ENCODE measurements at places on chromosomes 1 and 21. TPM values are rescaled to one million over a fixed set of nuclear protein-coding genes. Genes with fewer than 3 reads are reported as not detected.

- DNase-seq, result no peak
These were observed 20.4 kb downstream of the KCNH1 start for GRCh38 chr1:211113566-211113965.

URB2 gene
- polyA plus RNA-seq, result 8.6 TPM

CZIB gene
- polyA plus RNA-seq, result 80.4 TPM

MIXL1 gene
- 0.23 TPM for polyA plus RNA-seq

GRCh38 chr1:61605607-61606321 lies 119.2 kb downstream of the TM2D1 start:
- no peak for DNase-seq

LEFTY2 gene
- 0.99 TPM for polyA plus RNA-seq

LPGAT1 gene
- 26.0 TPM for polyA plus RNA-seq

ASTN1 gene
- polyA plus RNA-seq, result 2.0 TPM

DNA sequence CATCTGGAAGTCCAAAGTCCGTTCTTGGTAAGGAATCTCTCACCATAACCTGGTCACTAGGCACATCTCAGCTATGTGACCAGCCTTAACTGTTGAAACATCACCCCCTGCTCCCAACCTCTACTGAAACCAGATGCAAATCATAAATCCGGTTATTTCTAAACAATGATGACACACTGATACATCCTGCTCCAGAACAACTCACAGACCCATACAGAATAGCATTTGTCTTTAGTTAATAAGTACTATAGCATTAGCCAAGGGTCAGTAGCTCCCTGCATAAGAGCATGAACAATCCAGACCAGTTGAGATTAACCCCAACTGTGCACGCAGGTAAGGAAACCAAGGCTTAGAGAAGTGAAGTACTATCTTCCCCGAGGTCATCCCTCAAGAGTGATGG lies 38.0 kb upstream of the KCTD3 start:
- DNase-seq, result no peak

CCDC185 gene
- 0.06 TPM for polyA plus RNA-seq

TTLL10 gene
- polyA plus RNA-seq, result 0.58 TPM

- DNase-seq, result no peak
These were observed 22.7 kb downstream of the COL6A1 start for GRCh38 chr21:46004168-46004861.

- DNase-seq, result no peak
These were observed 45.1 kb downstream of the TRPM2 start for GRCh38 chr21:44398499-44398898.

GRCh38 chr1:31482482-31483011 lies 69.5 kb downstream of the SERINC2 start:
- DNase-seq, result no peak

- DNase-seq, result no peak
These were observed 951 bp upstream of the LINGO4 start for GRCh38 chr1:151806170-151806569.

- peak; percentile 10 for DNase-seq
These were observed 237.9 kb upstream of the PBX1 start for GRCh38 chr1:164320790-164321731.

DNA sequence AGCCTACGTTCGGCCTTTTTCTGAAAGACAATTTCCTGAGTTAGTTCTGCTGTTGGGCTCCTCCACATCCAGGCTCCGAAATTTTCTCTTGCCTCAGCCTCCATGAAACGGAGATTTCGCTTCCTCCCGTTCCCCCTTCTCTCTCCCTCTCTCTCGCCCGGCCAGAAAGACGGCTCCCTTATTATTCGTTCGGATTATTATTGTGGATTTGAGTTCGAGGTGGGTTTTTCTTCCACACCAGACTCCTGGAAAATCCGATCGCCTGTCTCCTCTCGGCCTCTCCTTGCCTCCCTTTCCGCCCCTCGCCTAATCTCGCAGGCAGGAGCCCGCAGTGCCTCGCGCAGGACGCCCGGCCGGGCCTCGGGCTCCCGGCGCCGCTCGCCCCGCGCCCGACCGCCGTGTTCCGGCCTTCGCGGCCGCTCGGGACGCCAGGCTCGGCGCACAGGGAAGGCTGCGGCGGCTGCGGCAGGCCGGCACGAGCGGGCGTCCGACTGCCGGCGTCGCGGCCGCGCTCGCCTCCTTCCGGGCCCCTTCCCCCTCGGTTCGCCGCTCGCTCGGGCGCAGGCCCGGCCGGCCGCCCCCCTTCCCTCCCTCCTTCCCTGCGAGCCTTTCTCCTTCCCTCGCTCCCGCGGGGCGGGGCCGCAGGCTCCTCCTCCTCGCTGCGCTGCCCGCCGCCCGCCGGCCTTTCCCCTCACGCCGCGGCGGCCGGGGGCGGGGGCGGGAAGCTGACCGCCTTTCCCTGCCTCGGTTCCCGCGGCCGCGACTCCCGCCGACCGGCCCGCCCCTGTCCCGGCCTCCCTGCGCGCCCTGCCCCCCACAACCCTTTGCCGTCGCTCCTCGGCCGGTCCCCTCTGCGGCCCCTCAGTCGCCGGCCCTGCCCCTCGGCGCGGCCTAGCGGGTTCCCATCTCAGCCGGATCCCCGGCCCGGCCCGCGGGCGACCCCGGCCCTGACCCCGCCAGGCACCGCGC lies at the start of gene ARHGEF11:
TSS of gene ARHGEF11 (minus strand) at position 493 of the 969 bp plus-strand sequence. CDS start 1,412 bp downstream, outside the sequence.
- peak; percentile 84 for DNase-seq

DNA sequence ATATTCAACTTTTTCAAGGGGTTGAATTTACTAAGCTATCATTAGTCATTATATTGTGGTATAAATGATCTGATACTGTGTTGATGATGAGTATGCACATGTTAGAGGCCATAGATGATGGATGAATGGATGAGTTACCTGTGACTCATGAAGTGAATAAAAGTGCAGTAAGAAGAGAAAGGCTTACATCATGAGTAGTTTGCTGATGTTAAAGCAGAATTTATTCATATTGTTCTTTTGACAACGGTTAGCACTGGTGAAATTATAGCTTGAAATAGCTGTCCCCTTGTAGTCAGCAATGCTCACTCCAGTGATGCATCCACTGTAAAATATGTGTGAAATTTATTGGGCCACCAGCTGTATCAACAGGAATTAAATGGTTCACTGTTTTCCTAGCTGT lies 541.0 kb upstream of the ZRANB2 start:
- DNase-seq, result no peak

SLC16A4 gene
- polyA plus RNA-seq, result 108 TPM

DNA sequence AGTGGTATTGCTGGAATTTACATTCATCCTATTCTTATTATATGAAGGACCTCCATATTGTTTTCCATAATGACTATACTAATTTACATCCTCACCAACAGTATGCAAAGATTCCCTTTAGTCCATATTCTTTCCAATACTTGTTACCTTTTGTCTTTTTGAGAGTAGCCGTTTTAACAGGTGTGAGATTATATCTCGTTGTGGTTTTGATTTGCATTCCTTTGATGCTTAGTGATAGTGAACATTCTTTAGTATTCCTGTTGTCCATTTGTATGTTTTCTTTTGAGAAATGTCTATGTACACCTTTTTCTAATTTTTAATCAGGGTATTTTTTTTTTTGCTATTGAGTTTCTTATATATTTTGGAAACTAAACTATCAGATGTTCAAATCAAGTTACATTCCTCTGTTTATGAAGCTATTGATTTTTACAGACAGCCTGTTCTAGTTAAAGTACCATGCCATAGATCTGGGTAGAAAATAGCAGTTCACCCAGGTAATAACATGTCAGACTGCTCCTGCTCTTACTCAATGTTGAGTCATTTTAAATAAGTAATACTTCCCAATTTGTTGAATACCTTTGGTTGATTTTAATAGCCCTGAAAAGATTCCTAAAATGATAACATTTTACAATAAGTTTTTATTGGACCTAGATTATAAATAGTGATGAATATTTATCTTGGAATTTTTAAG lies 1108.7 kb downstream of the NCAM2 start:
- DNase-seq, result no peak

GJA5 gene
- 28.2 TPM for polyA plus RNA-seq

PCP4 gene
- 13.2 TPM for polyA plus RNA-seq

- DNase-seq, result no peak
These were observed 353.8 kb upstream of the PTBP2 start for GRCh38 chr1:96367791-96368190.

EXTL1 gene
- polyA plus RNA-seq, result 1.1 TPM

- DNase-seq, result no peak
These were observed 1.5 kb downstream of the FABP3 start for GRCh38 chr1:31371121-31371959.

GRCh38 chr1:15017120-15017519 lies 136.4 kb upstream of the TMEM51 start:
- DNase-seq, result no peak

DNA sequence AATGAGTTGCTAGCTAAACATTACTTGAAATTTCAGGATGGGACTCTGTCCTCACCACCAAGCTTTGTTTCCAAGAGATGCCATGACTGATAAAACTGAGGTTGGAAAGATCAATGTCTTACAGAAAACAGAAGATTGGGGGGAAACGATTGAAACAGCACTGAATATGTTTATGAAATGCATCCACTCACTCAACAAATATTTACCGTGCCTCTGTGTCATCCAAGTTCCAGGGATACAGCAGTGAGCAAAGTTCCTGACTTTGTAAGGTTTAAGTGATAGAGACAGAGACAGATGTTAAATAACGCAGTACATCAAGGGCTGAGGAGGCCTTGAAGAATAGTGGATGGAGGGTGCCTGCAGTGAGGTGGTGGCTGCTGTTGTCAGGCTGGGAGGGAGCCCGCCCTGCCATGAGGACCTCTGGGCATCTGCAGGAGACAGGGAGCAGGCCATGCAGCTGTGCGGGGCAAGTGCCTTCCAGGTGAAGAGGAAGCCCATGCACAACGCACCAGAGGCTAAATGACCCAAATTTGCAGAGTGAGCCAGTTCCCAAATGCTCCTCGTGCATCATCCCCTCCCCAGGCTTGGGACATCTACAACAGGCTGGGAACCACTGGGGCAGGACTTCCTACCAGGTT lies 108.0 kb downstream of the HLCS start:
- no peak for DNase-seq

DNA sequence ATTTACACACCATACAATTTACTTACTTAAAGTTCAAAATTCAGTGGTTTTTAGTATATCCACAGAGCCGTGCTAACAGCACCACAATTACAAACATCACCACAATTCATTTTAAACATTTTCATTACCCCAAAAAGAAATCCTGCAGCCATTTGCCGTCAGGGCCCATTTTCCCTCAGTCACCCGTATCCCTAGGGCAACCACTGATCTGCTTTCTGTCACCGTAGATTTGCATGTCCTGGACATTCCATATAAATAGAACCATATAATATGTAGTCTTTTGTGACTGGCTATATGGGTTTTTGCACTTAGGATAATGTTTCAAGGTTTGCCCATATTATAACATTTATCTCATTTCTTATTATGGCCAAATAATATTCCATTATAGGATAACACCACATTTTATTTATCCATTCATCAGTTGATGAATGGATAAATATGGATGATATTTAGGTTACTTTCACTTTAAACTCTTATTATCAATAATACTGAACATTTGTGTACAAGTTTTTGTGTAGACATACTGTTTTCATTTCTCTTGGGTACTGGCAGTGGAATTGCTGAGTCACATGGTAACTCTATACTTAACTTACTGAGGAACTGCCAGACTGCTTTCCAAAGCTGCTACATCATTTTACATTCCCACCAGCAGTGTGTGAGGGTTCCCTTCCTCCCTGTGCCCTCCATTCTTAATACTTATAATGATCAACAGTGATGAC lies 68.9 kb downstream of the ST3GAL3 start:
- no peak for DNase-seq

SLC22A15 gene
- 6.4 TPM for polyA plus RNA-seq

PDIK1L gene
- polyA plus RNA-seq, result 20.5 TPM

LRRC8B gene
- polyA plus RNA-seq, result 10.6 TPM

WNT2B gene
- 1.9 TPM for polyA plus RNA-seq

UQCRHL gene
- 1.1 TPM for polyA plus RNA-seq

GRCh38 chr1:156608036-156608674 lies 6.9 kb upstream of the GPATCH4 start:
- DNase-seq, result no peak

DNA sequence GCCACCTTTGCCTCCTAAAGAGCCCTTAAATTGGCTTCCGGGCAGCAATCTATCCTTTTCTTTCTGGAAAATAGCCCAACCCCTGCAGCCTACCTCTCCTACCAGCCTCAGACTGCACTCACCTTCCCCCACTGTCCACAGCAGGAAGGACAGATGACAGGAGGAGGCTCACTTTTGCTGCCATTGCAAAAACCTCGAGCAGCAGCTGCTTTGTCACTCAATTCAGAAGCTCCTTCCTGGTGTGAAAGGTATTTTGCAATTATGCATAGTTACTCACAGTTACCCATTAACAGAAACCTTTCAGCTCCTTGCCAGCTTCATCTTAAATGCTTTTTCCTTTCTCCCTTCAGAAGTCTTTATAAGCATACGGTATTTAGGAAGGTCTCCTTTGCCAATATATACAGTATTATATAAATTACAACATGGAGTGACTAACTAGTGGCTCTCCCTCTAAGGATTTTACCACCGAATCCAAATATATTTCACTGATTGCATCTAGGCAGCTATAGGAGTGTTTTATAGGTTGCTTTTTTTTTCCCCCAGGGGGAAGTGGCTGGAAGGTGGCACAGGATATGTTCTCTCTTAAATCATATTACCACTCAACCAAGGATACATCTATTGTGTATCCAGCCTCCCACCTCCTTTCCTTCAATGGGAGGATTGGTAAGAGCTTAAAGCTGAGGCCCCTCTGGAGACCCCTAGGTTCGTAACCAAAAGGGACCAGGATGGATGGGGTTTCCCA lies 142.1 kb upstream of the IPO9 start:
- no peak for DNase-seq

DNA sequence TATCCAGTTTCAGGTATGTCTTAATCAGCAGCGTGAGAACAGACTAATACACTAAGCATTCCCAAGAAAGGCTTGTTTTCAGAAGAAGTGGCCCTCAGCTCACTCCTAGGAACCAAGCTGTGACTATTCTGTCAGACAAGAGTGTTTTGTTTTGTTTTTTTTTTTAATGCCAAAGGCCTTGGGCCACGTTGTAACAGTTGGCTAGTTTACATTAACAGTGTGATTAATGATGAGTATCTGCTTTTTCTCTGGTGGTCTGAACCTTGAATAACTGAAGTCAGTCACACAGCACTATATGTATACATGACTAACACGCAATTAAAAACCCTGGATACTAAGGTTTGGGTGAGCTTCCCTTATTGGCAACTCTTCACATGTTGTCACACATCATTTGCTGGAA lies 21.9 kb downstream of the DPYD start:
- DNase-seq, result no peak

- DNase-seq, result no peak
These were observed 15.5 kb upstream of the TSPEAR start for GRCh38 chr21:44726826-44727225.

CNN3 gene
- polyA plus RNA-seq, result 389 TPM

DNA sequence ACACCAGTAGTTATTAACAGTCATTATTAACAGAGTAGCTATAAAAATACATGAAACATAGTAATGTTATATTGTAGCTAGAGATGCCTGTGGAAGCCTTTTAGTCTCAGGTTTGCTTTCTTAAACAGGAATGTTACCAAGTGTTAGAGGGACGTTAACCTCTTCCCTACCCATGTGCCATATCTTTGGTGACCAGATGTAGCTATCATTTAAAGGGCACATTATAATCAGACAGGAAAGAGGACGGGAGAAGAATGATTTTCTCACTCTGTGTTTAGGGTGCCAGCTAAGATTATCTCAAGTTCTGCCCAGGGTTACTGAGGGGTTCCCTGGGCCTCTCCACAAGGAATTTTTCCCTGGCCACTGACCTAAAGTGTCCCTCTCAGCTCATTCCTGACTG lies 20.9 kb upstream of the UBL4B start:
- no peak for DNase-seq

All from right renal cortex interstitium (tissue), 3 donors.